Left renal cortex interstitium (tissue), 4 donors: ENCODE measurements at places on chromosomes 2 and 18. TPM values are rescaled to one million over a fixed set of nuclear protein-coding genes. Genes with fewer than 3 reads are reported as not detected.

DNA sequence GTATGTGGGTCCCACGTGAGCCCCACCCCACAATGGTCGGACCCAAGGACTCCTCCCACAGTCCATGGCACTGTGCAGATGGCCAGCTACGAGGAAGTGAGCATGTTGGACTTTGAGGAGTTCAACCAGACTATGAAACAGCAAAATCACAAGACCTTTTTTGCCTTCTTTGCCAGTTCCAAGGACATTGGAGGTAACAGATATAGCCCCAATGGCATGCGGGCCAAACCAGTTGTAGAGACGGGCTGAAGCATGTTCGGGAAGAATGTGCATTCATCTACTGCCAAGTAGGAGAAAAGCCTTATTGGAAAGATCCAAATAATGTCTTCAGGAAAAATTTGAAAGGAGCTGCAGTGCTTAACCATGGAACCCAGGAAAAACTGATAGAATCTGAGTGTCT lies 12.6 kb downstream of the DNER start:
- no peak for DNase-seq

Gene IL1R2
- polyA plus RNA-seq: 0.56 TPM

Gene ATP6V1C2
- polyA plus RNA-seq: 7.1 TPM

DNA sequence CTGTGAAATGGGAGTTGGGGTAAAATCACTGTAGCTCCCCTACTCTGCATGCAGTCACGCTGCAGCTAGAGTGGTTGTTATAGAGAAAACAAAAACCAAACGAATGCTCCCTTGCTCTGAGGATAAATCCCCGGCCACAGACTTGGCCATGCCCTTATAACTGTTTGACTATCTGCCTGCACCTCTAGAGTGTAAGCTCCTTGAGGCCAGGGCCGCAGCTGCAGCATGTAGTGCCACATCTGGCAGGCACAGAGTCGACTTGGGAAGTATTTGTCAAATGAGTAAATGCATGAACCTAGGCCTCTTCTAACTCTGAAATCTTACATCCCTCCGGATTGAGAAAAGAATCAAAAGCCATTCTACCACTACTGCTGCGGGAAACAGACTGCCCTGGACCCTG lies 35.9 kb downstream of the KCNIP3 start:
- DNase-seq: no peak
